ENCODE measurements at places on chromosomes 7 and 10.

- H3K4me3 ChIP-seq, result no peak overlapping the region
- H3K4me1 ChIP-seq, result no peaks in the 10 kb centered on the region
- H3K27ac ChIP-seq, result no peak overlapping the region
- no peak for DNase-seq
Observed at GRCh38 chr7:81725812-81726127, 44.1 kb downstream of the HGF start.

DNA sequence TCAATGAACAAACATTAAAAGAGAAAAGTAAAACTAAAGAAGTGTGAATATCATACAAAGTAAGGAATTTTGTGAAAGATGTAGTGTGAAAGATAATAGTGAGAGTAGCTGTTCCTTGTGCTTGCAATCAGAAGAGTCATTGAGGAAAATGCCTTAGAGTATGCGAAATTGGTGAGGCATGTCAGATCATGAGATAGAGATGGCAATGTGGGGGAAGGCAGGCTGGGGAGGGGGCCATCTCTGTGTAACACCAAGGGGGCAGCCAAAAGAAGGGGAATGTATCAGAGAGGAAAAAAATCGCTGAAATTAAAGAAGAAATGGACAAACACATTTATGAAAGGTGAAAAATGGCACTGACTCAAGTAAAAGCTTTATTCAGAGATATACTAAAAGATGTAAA is 19.6 kb upstream of the PRKAR2B start:
- no peak for DNase-seq
- no peaks in the 10 kb centered on the region for H3K4me1 ChIP-seq
- no peaks in the 10 kb centered on the region for H3K36me3 ChIP-seq
- no peak overlapping the region for H3K4me3 ChIP-seq
- H3K27me3 ChIP-seq, result no peaks in the 10 kb centered on the region

DNA sequence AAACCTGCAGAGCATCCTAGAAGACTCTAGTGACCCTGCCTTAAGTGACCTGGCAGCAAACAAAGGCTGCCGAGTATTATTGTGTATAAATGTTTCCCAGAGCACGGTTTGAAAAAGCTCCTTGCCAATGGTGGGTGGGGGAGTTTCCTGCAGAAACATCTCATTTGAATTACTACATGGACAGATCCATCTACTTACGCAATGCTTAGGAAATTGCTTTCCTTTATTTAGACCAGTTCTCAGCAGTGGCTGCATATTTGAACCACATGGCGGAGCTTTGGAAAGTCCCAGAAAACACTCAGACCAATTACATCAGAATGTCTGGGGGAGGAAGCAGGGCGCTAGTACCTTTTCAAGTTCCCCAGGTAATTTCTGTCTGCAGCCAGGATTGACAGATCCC is 560.9 kb downstream of the SDK1 start:
- no peak overlapping the region for H3K27ac ChIP-seq
- H3K4me3 ChIP-seq, result no peak overlapping the region
- no peaks in the 10 kb centered on the region for H3K36me3 ChIP-seq
- no peaks in the 10 kb centered on the region for H3K27me3 ChIP-seq
- DNase-seq, result no peak
- H3K4me1 ChIP-seq, result no peaks in the 10 kb centered on the region

GRCh38 chr7:53672681-53673080 is 637.2 kb downstream of the POM121L12 start:
- no peak overlapping the region for H3K27ac ChIP-seq
- H3K36me3 ChIP-seq, result no peaks in the 10 kb centered on the region
- no peak overlapping the region for H3K4me3 ChIP-seq
- H3K27me3 ChIP-seq, result no peaks in the 10 kb centered on the region

DNA sequence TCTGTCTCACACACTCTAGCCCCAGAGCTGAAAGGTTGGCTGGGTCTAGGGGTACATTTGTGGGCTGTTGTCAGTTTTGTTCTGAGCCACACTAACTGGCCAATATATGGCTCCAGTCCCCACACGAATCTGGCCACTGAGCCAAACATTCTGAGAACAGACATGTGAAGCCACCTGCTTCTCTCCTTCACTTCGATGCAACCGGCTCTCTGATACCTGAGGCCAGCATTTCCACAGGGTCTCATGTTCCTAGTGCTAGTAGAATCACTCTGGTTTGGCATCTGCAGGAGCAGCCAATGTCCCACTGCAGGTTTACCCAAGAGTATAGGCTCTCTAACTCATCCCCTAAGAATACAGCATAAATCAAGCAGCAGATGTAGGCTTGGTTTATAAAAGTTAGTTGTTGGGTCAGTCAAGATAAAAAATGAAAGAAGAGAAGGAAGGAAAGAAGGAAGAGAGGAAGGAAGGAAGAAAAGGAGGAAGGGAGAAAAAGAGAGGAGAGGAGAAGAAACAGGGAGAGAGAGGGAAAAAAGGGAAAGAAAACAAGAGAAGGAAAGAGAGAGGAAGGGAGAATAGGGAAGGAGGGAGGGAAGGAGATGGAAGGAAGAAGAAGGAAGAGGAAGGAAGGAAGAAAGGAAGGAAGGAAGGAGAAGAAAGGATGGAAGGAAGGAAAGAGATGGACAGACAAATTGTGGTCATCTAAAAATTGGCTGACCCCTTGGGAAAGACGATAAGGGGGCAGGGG is 75.1 kb downstream of the STRA8 start:
- no peaks in the 10 kb centered on the region for H3K27me3 ChIP-seq
- no peak for DNase-seq
- H3K4me1 ChIP-seq, result no peaks in the 10 kb centered on the region
- H3K36me3 ChIP-seq, result no peaks in the 10 kb centered on the region

GRCh38 chr10:86522510-86522855 is 891 bp upstream of the WAPL start:
- peaks cover 36% of the 10 kb centered on the region for H3K4me1 ChIP-seq
- H3K4me3 ChIP-seq, result peak overlapping the region; percentile 99
- no peak for DNase-seq
- H3K36me3 ChIP-seq, result no peaks in the 10 kb centered on the region
- no peaks in the 10 kb centered on the region for H3K27me3 ChIP-seq

- H3K4me1 ChIP-seq, result no peaks in the 10 kb centered on the region
- no peaks in the 10 kb centered on the region for H3K27me3 ChIP-seq
- no peak for DNase-seq
- H3K27ac ChIP-seq, result no peak overlapping the region
Observed at GRCh38 chr7:1300206-1300605, 67.5 kb downstream of the UNCX start.

DNA sequence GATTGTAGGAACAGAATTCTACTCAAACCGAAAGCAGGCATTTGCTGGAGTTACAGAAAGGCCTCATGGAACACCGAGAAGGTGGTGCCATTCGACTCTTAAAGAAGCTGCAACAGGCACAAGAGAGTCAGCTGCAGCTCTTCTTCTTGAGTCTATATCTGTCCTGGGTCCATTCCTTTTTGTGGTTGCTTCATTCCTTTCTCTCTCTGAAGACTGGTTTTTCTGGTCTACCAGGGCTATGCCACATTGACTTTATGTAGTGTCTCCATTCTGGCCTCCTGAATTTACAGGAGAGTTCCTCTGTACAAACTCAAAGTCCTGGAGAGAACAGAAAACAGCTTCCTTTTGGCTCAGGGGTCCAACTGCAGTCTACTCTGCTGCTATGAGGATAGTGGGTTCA is 132.8 kb downstream of the CFTR start:
- H3K36me3 ChIP-seq, result no peaks in the 10 kb centered on the region
- H3K4me1 ChIP-seq, result peaks cover 1% of the 10 kb centered on the region
- H3K27ac ChIP-seq, result no peak overlapping the region
- no peaks in the 10 kb centered on the region for H3K27me3 ChIP-seq

GRCh38 chr7:92875719-92876118 is 39.3 kb upstream of the CDK6 start:
- H3K4me3 ChIP-seq, result no peak overlapping the region
- no peaks in the 10 kb centered on the region for H3K36me3 ChIP-seq
- no peak overlapping the region for H3K27ac ChIP-seq
- H3K4me1 ChIP-seq, result no peaks in the 10 kb centered on the region
- no peaks in the 10 kb centered on the region for H3K27me3 ChIP-seq

- no peaks in the 10 kb centered on the region for H3K36me3 ChIP-seq
- no peak overlapping the region for H3K4me3 ChIP-seq
- H3K4me1 ChIP-seq, result no peaks in the 10 kb centered on the region
- H3K27ac ChIP-seq, result no peak overlapping the region
Observed at GRCh38 chr10:51377932-51378599, 303.8 kb downstream of the PRKG1 start.

GRCh38 chr10:91702620-91703019 is 69.7 kb upstream of the PPP1R3C start:
- no peaks in the 10 kb centered on the region for H3K27me3 ChIP-seq
- DNase-seq, result no peak
- H3K4me3 ChIP-seq, result no peak overlapping the region
- peaks cover 10% of the 10 kb centered on the region for H3K4me1 ChIP-seq
- no peak overlapping the region for H3K27ac ChIP-seq

GRCh38 chr7:137337902-137338301 is 5.6 kb downstream of the PTN start:
- no peak overlapping the region for H3K27ac ChIP-seq
- H3K4me1 ChIP-seq, result peaks cover under 1% of the 10 kb centered on the region
- DNase-seq, result no peak
- H3K27me3 ChIP-seq, result no peaks in the 10 kb centered on the region

DNA sequence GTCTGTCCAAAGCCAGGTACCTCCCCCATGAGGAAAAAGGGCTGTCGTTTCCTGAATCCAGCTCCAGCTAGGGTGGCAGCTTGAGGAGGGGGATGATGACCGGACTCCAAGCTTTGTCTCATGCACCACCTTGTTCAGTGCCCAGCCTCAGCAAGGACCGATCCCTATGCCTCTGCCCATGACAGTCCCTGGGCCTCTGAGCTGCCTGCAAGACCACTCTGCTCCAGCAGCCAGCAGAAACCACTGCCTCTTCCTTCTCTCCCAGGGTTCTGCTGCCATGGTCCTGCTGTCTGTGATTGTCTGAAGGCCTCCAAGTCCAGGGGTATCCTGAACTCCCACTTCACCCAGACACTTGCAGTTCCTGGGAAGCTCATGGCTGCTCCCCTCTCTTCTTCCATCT is 21.3 kb upstream of the GDF10 start:
- H3K36me3 ChIP-seq, result no peaks in the 10 kb centered on the region
- H3K27me3 ChIP-seq, result no peaks in the 10 kb centered on the region
- DNase-seq, result no peak
- H3K4me1 ChIP-seq, result no peaks in the 10 kb centered on the region

GRCh38 chr10:43046288-43046991 is 30.4 kb upstream of the RET start:
- H3K4me1 ChIP-seq, result no peaks in the 10 kb centered on the region
- no peak overlapping the region for H3K27ac ChIP-seq
- DNase-seq, result no peak
- no peak overlapping the region for H3K4me3 ChIP-seq
- no peaks in the 10 kb centered on the region for H3K27me3 ChIP-seq

DNA sequence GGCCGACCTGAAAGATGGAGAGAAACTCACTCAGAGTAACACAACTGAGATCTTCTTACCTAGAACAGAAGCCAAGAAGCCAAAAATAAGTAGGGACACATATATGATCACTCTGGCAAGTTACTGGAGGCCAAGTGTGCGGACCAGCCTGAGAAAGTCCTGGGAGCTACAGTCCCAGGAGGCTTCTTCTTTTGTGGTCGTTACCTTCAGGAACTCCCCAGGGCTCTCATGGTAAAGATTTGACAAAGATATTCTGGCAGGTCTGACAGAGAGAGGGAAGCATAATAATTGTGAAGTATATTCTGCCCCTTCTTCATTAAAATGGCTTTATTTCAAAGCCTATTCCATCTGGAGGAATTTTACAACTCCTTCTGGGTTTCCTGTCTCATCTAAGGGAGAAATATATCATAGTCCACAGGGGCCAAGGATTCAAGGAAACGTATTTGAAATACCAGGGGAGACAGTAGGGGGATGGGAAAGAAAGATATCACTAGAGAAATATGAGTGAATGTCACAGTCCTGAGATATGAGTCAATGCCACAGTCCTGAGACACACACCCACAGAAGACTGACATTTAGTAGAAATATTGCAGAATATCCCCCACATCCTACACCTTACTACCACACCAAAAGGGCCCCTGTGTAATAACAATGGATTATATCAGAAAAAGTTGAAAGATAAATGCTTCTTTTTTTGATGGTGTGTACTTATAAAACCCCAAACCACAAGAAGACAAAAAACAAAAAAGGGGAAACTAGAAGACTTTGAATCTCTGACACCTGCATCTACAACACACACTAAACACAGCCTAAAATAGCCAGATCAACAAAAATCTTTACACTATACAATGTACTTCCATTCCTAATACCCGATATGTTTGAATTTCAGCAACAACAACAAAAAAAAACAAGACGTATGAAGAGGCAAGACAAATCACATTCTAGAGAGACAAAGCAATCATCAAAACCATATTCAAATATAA is 594.2 kb upstream of the NRG3 start:
- H3K27ac ChIP-seq, result no peak overlapping the region
- no peak overlapping the region for H3K4me3 ChIP-seq
- DNase-seq, result no peak
- H3K36me3 ChIP-seq, result no peaks in the 10 kb centered on the region
- H3K4me1 ChIP-seq, result no peaks in the 10 kb centered on the region
- H3K27me3 ChIP-seq, result no peaks in the 10 kb centered on the region

DNA sequence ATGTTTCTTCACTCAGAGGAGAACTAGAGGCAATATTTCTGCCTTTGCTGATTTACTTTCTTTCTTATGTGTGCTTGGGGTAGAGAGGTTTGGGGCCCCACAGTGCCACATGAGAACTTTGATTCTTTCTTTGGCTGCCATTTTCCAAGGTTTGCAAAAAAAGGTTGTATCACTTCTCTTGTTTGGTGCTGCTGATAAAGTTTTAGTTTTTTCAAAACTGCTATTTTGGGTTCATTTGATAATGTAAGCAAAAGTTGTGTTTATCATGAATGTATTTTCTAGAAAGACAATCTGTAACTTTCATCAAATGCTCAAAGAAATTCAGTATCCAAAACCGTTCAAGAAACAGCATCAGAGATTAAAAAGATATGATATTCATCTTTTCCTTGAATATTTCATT is 30.6 kb upstream of the PARP12 start:
- no peak for DNase-seq
- no peak overlapping the region for H3K27ac ChIP-seq
- peaks cover 69% of the 10 kb centered on the region for H3K36me3 ChIP-seq
- H3K4me3 ChIP-seq, result no peak overlapping the region
- H3K27me3 ChIP-seq, result no peaks in the 10 kb centered on the region
- H3K4me1 ChIP-seq, result no peaks in the 10 kb centered on the region
